ENCODE measurements at places on chromosomes 5 and 9.

DNA sequence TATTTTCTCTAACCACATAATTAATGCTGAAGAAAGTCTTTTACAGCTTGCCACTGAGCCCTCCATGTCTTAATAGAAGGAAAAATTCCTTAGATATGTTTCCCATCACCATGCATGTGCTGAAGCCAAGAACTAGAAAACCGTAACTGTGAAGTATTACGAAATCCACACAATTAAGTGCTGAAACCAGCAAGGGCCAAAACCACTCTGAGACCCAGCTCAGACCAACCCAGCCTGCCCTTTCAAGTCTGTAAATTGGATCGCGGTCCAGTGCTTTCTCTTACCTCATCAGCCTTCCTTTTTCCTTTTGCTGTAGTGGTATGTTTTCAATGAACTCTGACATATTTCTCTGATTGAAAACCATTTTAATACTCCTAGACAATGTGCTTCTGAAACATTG, 26.3 kb downstream of the SEMA5A start:
- DNase-seq: no peak

- no peak for DNase-seq
Observed at GRCh38 chr5:163407034-163407655, 30.2 kb upstream of the CCNG1 start.

DNA sequence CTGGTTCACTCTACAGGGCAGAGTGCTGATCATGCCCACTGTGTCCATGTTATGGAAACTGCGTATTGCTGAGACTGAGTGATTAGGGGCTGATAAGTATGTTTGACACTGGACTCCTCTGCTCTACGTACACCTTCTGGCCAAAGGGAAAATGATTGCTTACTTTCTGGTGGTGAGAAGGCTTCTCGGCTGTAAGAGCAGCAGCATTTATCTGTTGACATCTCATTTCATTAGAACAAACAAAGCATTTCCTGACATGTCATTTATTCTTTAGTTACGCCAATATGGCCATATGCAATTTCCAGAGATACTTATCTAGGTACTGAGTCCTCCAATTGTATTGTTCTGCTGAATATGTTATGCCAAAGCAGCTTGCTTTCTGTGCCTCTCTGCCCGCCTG, 5.6 kb downstream of the FAXDC2 start:
- DNase-seq: no peak

- no peak for DNase-seq
Observed at GRCh38 chr5:173192561-173192960, 42.4 kb downstream of the NKX2-5 start.

GRCh38 chr5:1783216-1783554, 16.5 kb downstream of the MRPL36 start:
- no peak for DNase-seq

GRCh38 chr5:10441083-10441991, at the start of gene ROPN1L:
Gene ROPN1L (plus strand): TSS chr5:10441879. CDS start chr5:10442168, 289 bp downstream.
- no peak for DNase-seq

GRCh38 chr9:15357050-15357653, 50.1 kb upstream of the TTC39B start:
- DNase-seq: no peak

Data from HFF-Myc (cell line).